ENCODE measurements at places on chromosomes 4 and X.

DNA sequence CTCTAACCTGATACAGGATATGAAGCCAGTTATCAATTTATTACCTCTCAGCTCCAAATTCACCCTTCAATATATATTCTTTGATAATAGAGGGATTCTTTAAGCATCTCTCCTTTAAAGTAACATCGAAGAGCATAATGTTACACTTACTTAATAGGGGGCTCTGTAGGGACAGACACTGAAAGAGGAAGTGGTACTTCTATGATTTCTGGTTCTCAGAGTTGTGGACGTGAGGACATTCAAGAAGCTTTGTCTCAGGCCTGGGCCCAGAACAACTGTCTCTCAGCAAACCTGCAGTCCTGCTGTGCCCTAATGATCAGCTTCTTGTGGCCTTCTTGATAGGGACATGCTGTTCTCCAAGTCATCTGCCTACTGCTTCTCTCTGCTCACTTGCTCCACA, 4.2 kb upstream of the ZXDB start:
- DNase-seq, result no peak

DNA sequence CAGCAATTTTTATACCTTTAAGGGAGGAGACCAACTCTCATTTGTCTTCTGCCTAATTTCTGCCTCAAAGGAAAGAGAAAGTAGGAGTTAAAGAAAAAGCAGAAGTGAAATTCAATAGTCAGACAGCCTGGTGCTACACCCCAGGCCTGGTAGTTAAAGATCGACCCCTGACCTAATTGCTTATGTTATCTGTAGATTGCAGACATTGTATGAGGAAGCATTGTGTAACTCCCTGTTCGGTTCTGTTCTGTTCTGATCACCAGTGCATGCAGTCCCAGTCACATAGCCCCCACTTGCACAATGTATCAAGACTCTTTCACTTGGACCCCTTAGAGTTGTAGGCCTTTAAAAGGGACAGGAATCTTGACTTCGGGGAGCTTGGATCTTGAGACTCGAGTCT, 335.9 kb upstream of the AR start:
- no peak for DNase-seq

DNA sequence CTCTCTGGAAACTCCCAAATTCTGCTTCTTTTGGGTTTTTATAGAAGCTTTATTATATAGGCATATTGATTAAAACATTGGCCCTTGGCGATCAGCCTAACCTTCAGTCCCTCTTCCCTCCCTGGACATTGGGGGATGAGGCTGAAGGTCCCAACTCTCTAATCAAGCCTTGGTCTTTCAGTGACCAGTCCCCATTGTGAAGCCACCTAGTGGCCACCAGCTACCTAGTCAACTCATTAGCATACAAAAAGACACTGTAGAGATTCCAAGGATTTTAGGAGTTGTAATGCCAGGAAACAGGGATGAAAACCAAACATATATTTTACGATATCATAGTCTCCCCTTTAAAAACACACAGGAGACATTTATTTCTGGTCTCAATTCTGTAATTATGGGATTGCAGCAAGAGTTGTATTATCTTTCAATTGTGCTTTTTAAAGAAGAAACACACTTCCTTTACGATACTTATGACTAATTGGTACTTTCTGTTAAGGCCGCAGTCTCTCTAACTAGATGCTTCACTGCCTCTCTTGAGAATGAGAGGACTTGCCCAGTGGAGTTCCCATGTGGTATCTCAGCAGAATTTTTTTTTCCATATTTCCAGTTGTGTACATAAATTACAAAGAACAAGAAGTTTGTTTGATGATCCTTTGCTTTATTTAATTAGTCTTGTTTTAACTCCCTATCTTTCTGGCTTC, 58.2 kb downstream of the WDR17 start:
- no peak for DNase-seq

DNA sequence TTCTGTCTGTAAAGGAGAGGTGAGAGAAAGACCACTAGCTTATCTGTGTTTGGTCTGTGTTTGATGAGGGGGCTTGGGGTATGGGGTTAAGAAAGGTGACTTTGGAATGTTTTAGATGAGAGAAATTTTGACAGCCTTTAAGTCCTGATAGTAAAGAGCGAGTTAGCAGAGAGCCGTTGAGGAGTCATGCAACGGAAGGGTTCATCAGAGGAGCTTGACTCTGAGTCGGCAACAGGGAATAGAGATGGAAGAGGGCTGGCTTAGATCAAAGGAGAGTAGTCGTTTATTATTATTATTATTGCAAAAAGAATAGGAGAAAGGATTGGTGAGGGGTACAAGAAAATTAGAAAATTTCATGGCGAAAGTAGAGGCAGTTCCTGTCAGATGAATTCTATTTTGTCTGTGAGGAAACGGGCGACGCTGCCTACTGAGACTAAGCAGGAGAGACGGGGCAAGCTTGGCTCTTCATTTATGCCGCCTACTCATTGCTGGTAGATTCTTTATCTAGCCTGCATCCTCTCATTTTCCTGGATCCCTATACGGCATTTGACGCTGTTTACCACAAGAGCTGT, 473 bp upstream of the VAMP7 start:
- DNase-seq, result peak; percentile 61

DNA sequence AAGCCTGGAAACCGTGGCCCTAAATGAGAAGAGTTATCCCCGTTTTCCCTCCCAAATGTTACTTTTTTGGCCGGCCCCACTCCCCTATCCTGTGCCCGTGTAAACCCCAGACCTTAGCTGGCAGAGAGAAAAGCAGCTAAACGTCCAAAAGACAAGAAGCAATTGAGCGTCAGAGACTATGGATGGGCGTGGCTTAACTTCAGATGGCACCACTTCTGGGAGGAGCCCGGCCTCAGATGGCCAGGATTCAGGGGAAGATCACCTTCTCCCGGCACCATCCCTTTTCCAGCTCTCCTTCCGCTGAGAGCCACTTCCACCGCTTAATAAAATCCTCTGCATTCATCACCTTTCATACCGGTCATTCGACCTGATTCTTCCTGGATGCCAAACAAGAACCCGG, 350.1 kb upstream of the PCDH7 start:
- no peak for DNase-seq

GRCh38 chr4:152334931-152335330, 201.0 kb downstream of the FBXW7 start:
- no peak for DNase-seq

DNA sequence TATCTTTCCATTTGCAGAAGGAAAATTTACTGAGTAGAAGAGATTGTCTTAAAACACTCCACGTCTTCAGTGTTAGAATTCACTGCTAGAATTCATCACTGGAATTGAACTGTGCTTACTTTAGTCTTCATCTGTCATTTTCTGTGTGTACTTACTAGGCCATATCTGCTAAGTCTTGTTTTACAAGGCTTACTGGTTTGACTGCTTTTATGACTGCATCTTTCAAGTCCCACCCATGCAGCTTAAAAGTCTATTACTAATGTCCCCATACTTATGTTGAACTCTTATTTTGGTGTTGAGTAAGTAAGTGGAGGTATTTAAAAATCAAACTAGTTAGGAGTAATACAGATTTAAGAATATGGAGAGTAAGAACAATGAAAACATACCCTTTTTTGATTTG, 14.6 kb downstream of the CLCN3 start:
- DNase-seq, result no peak

DNA sequence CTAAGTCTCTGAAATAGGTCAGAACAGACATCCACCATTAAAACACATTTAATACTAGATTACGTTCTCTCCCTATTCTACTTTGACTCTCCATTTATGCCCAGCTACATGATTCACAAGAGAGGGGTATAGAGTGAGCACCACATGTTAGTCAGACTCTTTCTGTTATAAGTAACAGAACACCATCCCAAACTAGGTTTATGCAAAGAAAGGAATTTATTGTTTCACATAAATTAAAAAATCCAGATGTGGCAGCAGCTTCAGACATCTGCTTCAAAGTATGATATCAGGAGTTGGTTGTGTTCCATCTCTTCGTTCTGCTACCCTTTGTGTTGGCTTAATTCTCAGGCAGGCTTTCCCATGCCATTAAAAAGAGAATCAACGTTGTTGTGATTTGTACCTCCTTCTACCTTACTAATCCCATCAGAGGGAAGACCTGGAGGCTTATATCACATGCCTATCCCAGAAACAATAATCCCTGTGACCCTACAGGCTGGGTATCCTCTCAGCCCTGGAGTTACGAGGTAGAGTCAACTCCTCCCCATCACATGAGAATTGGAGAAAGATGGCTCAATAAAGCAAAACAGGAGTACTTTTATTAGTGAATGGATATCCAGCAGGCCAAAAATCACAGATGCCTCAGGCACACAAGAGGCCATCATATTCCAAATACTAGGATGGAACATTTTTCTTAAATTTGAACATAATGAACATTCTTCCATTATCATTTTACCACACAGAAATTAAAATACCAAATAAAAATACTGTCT, 163.2 kb downstream of the SLC7A11 start:
- DNase-seq, result no peak

GRCh38 chr4:40438384-40439026, 103.4 kb downstream of the CHRNA9 start:
- no peak for DNase-seq

- no peak for DNase-seq
These were observed 4.5 kb downstream of the SNX25 start for GRCh38 chr4:185213877-185214276.

- DNase-seq, result no peak
These were observed 40.5 kb upstream of the GLRB start for GRCh38 chr4:157035471-157035870.

- no peak for DNase-seq
These were observed 54.5 kb upstream of the GRIA2 start for GRCh38 chr4:157165935-157166610.

- DNase-seq, result no peak
These were observed 141.5 kb upstream of the PABPC4L start for GRCh38 chr4:134343081-134343480.

DNA sequence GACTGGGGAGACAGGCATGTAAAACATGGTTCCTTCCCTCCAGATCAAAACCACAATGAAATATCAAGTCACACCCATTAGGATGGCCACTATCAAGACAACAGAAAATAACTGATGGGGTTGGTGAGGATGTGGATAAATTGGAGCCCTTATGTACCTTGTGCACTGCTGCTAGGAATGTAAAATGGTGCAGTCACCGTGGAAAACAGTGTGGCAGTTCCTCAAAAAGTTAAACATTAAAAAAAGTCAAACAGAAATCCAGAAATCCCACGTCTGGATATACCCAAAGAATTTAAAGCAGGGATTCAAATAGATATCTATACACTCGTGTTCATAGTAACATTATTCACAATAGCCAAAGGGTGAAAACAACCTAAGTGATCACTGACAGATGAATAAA, 35.2 kb upstream of the MSX1 start:
- no peak for DNase-seq

DNA sequence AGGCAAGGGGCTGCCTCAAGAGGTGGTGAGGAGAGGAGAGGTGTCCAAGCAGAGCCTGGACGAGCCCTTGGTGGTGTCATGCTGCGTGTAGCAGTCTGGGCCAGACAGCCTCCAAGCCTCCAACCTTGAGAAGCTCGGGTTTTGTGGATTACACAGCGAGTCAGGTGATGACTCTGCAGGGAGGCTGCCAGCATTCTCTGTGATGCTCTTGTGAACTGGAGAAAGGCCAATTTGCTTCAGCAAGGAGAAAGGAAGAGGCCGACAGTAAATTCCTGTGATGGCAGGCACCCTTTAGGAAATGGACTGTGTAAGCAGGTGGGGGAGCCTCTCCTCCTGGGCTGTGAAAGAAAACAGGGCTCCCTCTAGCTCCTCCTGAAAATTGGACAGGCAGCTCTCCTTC, 36.0 kb upstream of the CD99L2 start:
- no peak for DNase-seq

DNA sequence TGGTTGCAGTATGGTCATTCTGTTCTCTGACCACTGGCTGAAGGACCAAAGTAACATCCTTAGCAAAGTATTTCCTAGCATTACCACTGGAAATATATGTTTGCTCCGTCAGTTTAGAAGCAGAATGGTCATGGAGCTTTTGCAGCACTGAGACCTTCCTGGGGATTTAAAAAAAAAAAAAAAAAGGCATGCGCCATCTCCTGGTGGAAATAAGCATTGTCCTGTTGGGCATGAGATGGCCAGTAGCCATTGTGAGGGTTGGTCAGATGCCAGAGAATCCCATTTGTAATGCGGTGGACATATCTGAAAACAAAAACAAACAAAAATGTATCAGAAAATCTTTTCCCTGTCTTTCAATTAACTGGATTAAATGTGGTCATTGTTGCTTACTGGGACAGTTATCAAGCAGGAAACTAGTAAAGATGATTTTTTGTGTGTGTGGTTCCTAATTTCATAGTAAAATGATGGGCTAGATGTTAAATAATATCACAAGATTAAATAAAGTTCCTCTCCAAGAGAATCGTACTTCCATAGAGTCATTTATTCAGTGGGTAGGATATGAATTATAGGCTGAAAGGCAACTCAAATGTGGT, 139.6 kb downstream of the SOWAHB start:
- DNase-seq, result no peak

GRCh38 chr4:76449362-76449767, 14.3 kb downstream of the SHROOM3 start:
- no peak for DNase-seq

DNA sequence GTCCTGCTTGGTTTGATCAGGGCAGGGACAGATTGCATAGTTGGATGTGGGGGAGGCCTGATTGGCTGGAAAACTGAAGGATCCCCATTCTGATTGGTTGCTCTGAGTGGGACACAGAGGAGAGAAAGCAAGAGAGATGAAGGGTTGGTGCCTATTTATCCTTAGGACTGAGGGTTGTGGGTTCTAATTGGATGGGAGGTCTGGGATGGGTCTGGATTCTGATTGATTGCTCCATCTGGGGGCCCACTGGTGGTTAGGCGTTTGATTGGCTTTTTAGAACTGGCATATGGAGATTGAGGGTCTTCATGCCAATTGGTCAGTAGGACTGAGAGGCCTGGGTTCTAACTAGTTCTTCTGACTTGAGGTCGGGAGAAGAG, 644 bp upstream of the EBP start:
- no peak for DNase-seq
